ENCODE measurements at places on chromosomes 7 and 10. TPM values are rescaled to one million over a fixed set of nuclear protein-coding genes. Genes with fewer than 3 reads are reported as not detected.
A peak's percentile ranks its signal among the peaks of the same experiment; 100 is the strongest.

The DYDC2 gene
- total RNA-seq: not detected

The CYP26A1 gene
- total RNA-seq: not detected

The MRC1 gene
- total RNA-seq: 0.13 TPM

The AKR1D1 gene
- total RNA-seq: not detected

DNA sequence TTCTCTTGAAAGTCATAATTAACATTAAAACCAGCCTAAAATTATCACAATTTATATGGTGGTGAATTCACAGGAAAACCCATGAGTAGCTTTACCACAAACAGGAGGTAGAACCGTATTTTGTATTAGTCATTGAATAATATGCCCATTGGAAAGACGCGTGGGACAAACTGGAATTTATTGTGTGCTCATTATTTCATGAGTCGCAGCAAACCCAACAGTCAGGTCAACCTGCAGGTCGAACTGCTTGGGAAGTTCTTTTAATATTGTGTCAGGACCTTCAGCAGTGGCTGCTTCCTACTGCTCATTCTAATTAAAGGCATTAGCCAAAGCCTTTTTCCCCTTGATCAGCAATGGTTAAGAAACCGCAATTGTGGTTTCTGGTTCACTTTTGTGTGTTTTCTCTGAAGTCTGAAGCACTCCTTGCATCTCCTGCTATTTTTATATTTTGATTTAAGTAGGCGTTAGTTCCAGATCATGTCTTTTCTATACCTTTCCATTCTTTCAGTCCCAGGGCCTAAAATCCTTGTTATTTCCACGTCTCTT, 100.1 kb downstream of the RAB11FIP2 start:
- no peaks in the 10 kb centered on the region for H3K36me3 ChIP-seq
- no peak overlapping the region for H3K27ac ChIP-seq
- no peaks in the 10 kb centered on the region for H3K4me1 ChIP-seq
- no peak overlapping the region for H3K4me3 ChIP-seq
- no peak for DNase-seq

GRCh38 chr7:5255832-5256231, 26.9 kb upstream of the SLC29A4 start:
- H3K4me3 ChIP-seq: no peak overlapping the region
- no peak overlapping the region for H3K27ac ChIP-seq
- H3K27me3 ChIP-seq: no peaks in the 10 kb centered on the region
- no peak for DNase-seq
- H3K36me3 ChIP-seq: no peaks in the 10 kb centered on the region

DNA sequence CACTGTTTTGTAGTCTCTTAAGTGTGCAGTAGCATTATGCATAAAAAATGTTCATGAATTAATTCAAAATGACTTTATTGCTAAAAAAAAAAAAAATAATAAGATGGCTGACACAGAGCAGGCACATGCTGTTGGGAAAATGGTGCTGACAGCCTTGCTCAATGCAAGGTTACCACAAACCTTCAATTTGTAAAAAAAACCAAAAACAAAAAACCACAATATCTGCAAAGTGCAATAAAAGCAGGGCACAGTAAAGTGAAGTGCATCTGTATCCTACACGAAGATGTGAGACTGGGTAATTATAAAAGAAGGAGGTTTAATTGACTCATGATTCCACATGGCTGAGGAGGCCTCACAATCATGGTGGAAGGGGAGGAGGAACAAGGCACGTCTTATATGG, 185.8 kb downstream of the USP6NL start:
- H3K27me3 ChIP-seq: no peaks in the 10 kb centered on the region
- H3K27ac ChIP-seq: no peak overlapping the region
- no peak overlapping the region for H3K4me3 ChIP-seq
- H3K4me1 ChIP-seq: peaks cover 11% of the 10 kb centered on the region
- H3K36me3 ChIP-seq: no peaks in the 10 kb centered on the region

GRCh38 chr10:112115781-112116385, 67.7 kb downstream of the GPAM start:
- DNase-seq: peak; percentile 25
- no peaks in the 10 kb centered on the region for H3K36me3 ChIP-seq
- no peak overlapping the region for H3K4me3 ChIP-seq

GRCh38 chr7:55099066-55099820, 80.4 kb downstream of the EGFR start:
- no peaks in the 10 kb centered on the region for H3K36me3 ChIP-seq
- H3K27ac ChIP-seq: no peak overlapping the region
- DNase-seq: no peak
- no peaks in the 10 kb centered on the region for H3K27me3 ChIP-seq

- no peak overlapping the region for H3K27ac ChIP-seq
- H3K27me3 ChIP-seq: no peaks in the 10 kb centered on the region
- H3K4me1 ChIP-seq: no peaks in the 10 kb centered on the region
- no peak overlapping the region for H3K4me3 ChIP-seq
- H3K36me3 ChIP-seq: no peaks in the 10 kb centered on the region
These were observed 57.9 kb downstream of the NOD1 start for GRCh38 chr7:30420662-30421061.

- no peak overlapping the region for H3K4me3 ChIP-seq
- H3K27me3 ChIP-seq: no peaks in the 10 kb centered on the region
- H3K27ac ChIP-seq: no peak overlapping the region
- no peak for DNase-seq
- no peaks in the 10 kb centered on the region for H3K4me1 ChIP-seq
These were observed 8.8 kb downstream of the MAFK start for GRCh38 chr7:1539181-1539881.

DNA sequence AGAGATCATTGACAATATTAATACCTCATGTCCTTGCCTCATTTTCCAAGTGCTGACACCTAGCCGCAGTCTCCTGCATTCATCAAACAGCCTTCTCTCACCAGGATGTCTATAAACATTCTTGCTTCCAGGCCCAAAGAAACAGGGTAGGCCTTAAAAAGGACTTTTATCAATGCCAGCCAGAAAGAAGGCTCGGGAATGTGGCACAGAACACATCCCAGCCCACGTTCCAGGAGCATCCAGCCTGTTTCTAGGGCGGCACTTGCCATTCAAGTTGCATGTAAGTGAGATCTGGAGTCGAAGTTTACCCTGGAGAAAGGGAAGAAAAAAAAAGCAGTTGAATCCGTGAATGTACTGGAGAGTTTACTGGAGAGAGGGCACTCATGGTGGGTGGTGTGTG, 1083.1 kb downstream of the KCNMA1 start:
- H3K27me3 ChIP-seq: no peaks in the 10 kb centered on the region
- no peak for DNase-seq
- no peaks in the 10 kb centered on the region for H3K4me1 ChIP-seq
- no peak overlapping the region for H3K27ac ChIP-seq

- no peak for DNase-seq
- H3K27me3 ChIP-seq: no peaks in the 10 kb centered on the region
- H3K36me3 ChIP-seq: no peaks in the 10 kb centered on the region
- H3K27ac ChIP-seq: no peak overlapping the region
- no peak overlapping the region for H3K4me3 ChIP-seq
These were observed 38.9 kb upstream of the XPNPEP1 start for GRCh38 chr10:109962247-109962646.

- H3K27me3 ChIP-seq: no peaks in the 10 kb centered on the region
- H3K4me3 ChIP-seq: no peak overlapping the region
- DNase-seq: no peak
- no peaks in the 10 kb centered on the region for H3K36me3 ChIP-seq
These were observed 121.1 kb downstream of the AOAH start for GRCh38 chr7:36602934-36603887.

DNA sequence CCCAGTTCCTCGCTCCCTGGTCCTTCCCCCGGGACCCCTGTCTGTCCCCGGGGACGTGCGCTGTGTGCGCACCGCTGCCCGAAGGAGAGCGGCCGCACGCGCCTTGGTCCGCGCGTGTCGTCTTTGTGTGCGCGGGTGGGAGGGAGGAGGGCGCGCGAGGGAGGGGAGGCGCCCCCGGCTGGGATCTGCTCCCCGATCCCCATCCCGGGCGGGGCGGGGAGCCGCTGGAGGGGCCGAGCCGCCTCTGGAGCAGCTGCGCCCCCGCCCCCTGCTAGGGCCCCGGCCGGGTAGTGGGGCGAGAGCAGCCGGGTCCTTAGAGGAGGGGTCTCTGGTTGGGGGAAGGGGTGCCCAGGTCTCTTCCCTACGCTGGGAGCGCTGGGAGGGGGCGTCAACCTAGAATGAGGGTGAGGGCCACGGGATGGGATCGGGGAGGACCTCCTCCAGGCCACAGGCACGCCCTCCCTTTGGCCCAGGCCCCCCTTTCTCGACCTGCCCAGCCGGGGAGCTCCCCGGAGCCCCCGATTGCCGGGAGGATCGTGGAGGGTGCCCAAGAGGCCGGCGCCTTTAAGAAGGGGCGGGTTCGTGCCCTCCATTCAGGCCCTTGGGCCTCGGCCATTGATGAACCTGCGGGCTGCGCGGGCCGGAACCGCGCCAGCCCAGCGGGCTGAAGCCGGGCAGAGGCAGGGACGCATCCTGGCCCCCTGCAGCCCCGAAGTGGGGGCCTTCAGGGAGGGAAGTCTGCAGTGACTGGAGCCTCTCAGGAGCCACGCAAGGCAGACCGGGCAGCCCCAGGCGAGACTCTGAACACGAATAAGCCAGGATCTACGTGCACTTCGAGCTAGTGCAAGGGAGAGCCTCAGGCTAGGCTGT, 678 bp downstream of the SH2B2 start:
- peaks cover 17% of the 10 kb centered on the region for H3K4me1 ChIP-seq
- H3K27me3 ChIP-seq: no peaks in the 10 kb centered on the region
- DNase-seq: peak; percentile 26
- peak overlapping the region; percentile 58 for H3K27ac ChIP-seq

GRCh38 chr10:25076506-25077177, 60.2 kb downstream of the THNSL1 start:
- DNase-seq: no peak
- H3K4me1 ChIP-seq: no peaks in the 10 kb centered on the region
- H3K4me3 ChIP-seq: no peak overlapping the region
- no peaks in the 10 kb centered on the region for H3K36me3 ChIP-seq

DNA sequence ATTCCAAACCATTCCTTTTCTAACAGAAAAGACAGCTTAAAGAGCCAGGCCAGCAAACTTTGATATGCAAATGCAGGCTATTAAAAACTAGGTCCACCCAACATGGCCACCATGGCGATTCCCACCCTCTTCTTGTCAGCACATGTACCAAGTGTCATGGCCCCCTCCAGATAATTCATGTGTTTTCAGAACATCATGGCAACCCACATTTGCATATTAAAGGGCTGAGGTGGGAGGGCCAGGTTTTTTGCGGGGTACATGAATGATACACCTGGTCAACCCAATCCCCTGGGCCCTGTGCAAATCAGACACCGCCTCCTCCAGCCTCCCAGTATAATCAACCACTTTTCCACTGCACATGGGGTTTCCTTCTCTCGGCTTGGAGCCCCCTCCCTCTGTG, 965 bp upstream of the ERVW-1 start:
- H3K36me3 ChIP-seq: no peaks in the 10 kb centered on the region
- no peaks in the 10 kb centered on the region for H3K4me1 ChIP-seq
- no peaks in the 10 kb centered on the region for H3K27me3 ChIP-seq

GRCh38 chr10:107689323-107689722, 524.8 kb upstream of the SORCS1 start:
- H3K4me3 ChIP-seq: no peak overlapping the region
- no peaks in the 10 kb centered on the region for H3K4me1 ChIP-seq
- no peak overlapping the region for H3K27ac ChIP-seq
- DNase-seq: no peak
- no peaks in the 10 kb centered on the region for H3K36me3 ChIP-seq

DNA sequence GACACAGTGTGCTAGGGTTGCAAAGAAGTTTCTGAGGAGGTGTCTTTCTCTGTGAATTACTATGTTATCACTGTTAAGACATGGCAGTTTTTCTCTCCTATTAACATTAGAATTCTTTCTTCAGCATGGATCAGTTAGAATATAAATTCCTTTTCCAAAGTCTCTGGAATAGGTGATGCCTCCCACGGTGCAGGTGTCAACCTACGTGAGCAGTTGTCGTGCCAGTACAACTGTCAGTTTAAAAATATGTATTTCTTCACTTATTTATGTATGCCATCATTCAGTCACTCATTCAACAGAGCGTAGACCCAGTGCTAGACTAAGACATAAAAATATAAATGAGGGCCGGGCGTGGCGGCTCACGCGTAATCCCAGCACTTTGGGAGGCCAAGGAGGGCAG, 83.5 kb downstream of the TACC2 start:
- DNase-seq: no peak
- H3K36me3 ChIP-seq: no peaks in the 10 kb centered on the region
- no peaks in the 10 kb centered on the region for H3K27me3 ChIP-seq
- no peak overlapping the region for H3K4me3 ChIP-seq
- H3K27ac ChIP-seq: no peak overlapping the region

GRCh38 chr10:68301790-68302502, 29.9 kb upstream of the HNRNPH3 start:
- peak; percentile 38 for DNase-seq
- H3K36me3 ChIP-seq: no peaks in the 10 kb centered on the region
- no peaks in the 10 kb centered on the region for H3K27me3 ChIP-seq
- H3K27ac ChIP-seq: no peak overlapping the region
- H3K4me3 ChIP-seq: no peak overlapping the region

DNA sequence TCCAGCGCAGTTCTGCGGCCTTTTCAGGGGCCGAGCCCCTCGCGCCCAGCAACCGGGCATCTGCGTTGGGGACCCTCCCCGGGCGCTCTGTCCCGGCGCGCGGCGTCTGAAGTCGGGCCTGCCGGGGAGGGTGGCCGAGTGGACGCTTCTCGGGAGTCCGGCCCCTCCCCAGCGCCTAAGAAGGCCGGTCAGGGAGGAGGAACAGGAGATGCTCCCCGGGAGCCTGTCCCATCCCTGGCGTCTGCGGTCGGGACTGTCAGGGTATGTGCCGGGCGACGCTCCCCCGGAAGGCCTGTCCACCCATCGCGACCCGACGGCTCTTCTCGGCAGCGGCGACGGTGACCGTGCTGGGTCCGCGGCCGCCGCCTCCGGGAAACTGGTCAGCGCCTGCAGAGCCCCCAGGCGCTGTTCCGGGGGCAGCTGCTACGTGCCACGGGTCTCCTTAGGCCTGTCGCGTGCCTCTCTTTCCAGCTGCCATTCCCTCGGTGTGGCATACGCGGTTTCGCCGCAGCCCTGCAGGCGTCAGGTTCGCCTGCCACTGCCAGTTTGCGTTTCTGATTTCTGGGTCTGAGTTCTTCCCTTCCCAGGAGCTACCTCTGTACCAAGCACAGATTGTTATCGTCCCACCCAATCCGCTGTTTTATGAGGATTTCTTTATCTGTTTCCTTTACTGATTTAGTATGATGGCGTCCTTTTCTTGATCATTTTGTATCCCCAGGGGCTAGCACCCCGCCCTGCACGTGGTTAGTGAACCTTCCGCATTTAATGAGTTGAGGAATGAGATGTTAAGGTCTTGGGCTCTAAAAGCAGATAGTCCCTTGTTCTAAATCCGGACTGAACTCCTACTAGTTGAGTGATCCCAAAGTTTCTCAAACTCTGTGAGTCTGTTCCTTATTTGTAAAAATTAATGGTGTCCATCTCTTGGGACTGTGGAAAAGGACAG, 782 bp downstream of the IFIT5 start:
- H3K4me3 ChIP-seq: peak overlapping the region; percentile 77
- H3K27me3 ChIP-seq: no peaks in the 10 kb centered on the region
- peaks cover 24% of the 10 kb centered on the region for H3K4me1 ChIP-seq
- peak; percentile 56 for DNase-seq

- no peak overlapping the region for H3K4me3 ChIP-seq
- no peaks in the 10 kb centered on the region for H3K36me3 ChIP-seq
- no peak for DNase-seq
These were observed 5.4 kb downstream of the PLAC9 start for GRCh38 chr10:80137920-80138319.

GRCh38 chr10:63027531-63027930, 105.6 kb upstream of the NRBF2 start:
- H3K27ac ChIP-seq: no peak overlapping the region
- no peaks in the 10 kb centered on the region for H3K4me1 ChIP-seq
- no peaks in the 10 kb centered on the region for H3K36me3 ChIP-seq
- H3K27me3 ChIP-seq: no peaks in the 10 kb centered on the region
- DNase-seq: no peak
- H3K4me3 ChIP-seq: no peak overlapping the region
